ENCODE measurements at places on chromosomes 11 and 22.

- no peak for DNase-seq
These were observed 19.6 kb downstream of the SUN2 start for GRCh38 chr22:38736257-38736570.

DNA sequence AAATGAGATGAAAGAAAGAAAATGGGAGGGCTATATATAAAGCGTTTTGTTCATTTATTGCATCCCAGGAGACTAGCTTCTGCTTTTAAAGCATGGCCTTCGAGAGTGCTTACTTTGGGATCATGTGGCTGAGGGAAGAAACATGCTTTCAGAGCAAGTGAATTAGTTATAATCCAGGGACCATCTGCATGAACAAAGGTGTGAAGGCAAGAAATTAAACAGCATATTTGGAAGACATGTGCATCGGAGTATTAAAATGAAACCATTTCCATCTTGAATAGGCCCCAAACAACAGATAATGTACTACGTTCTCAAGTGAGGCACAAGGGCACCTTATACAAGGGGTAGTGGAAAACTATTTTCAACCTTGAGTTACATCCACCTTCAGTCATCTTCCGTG lies 51.4 kb downstream of the ZBTB44 start:
- DNase-seq: no peak

GRCh38 chr22:46437671-46438440 lies 99.6 kb downstream of the CELSR1 start:
- no peak for DNase-seq

- DNase-seq: no peak
These were observed 32.4 kb upstream of the MYH9 start for GRCh38 chr22:36419912-36420882.

DNA sequence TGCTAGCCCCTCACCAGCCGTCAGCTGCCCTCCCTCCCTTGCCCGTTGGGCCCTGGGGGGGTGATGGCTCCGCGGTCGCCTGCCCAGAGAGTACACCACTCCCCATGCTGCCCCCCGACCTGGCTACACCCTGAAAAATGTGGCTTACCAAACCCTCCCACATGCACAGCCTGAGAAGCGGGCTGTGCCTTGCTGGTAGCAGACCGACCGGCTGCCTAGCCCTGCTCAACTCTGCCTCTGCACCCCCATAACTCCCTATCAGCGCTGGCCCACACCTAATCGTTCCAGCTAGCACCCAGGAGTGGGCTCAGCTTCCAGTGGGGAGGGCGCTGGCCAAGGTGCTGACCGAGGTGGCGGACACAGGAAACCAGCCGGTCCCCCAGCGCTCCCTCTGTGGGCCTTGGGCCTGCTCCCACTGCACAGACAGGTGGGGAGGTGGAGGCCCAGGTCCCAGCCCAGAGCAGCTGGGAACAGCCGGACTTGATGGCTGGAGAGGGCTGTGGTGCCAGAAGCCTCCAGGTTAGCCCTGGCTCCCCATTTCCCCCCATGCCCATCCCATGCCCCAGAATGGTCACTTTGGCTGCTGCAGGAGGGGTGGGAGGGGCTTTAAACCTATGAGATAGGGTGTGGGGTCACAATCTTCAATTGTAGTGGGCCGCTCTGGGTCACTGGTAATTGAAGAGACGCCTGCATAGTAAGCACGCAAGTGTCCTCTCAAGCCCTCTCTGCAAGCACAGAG lies 32.1 kb upstream of the PRODH start:
- DNase-seq: no peak

GRCh38 chr11:12848413-12848812 lies 160.7 kb upstream of the RASSF10 start:
- DNase-seq: no peak

DNA sequence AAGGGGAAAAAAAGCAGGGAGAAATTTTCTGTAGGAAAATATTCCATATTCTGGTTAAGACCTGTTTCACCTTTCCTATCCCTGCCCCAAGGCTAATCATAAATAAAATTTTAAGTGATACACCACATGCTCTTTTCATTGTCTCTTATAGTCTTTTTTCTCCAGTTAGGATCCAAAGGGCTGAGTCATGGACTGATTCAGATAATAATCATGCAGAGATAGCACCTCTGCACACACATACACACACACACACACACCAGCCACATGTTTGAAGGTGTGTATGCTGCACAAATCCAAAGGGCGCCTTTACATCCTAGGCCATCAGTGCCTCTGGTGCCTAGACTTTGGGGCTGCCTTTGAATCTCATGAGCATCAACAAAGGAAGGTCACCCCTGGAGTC lies 35.5 kb upstream of the CWF19L2 start:
- DNase-seq: no peak

Data from mucosa of descending colon (tissue), 3 donors.